ENCODE measurements at places on chromosomes 1 and 21. TPM values are rescaled to one million over a fixed set of nuclear protein-coding genes. Genes with fewer than 3 reads are reported as not detected.

Gene LDLRAD1
- not detected for total RNA-seq

Gene CD101
- total RNA-seq: 0.31 TPM

Gene DIRAS3
- 0.99 TPM for total RNA-seq

Gene ALPL
- under 0.01 TPM for total RNA-seq

Gene ZNHIT6
- total RNA-seq: 13.7 TPM

Gene LRRIQ3
- 0.26 TPM for total RNA-seq

Gene BCL2L15
- total RNA-seq: 0.26 TPM

Gene FAM72D
- 1.1 TPM for total RNA-seq

Gene GBP4
- total RNA-seq: 0.53 TPM

Gene OPRD1
- under 0.01 TPM for total RNA-seq

Gene EYA3
- total RNA-seq: 8.9 TPM

Gene MSH4
- total RNA-seq: 0.06 TPM

All from aortic smooth muscle cell (primary cell).